Activated CD4-positive, alpha-beta T cell treated with anti-CD3 and anti-CD28 coated beads, Interleukin-2, amount 10 ng/mL, durations not matched to agents 7 days and 5 days (primary cell): ENCODE measurements at places on chromosomes 7 and 10. TPM values are rescaled to one million over a fixed set of nuclear protein-coding genes. Genes with fewer than 3 reads are reported as not detected.

The COL1A2 gene
- total RNA-seq = 0.15 TPM

DNA sequence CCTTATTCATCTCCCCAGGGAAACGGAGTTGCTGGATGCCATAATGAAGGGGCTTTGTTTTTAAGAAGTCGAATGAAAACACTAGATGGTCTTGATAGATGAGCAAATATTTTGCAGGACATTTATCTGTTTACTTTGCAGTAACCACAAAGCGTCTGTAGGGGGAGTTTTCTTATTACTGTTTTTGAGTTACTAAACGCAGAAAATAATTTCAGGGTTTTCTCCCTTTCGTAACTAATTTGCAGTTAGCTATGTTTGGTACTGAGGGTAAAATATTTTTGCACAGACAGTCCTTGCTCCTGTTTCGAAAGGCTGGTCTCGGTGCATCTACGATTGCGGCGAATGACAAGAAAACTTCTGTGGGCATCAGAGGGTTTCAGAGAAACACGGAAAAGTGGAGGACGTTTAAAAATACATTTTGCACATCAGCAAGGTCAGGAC, 505.6 kb upstream of the MKI67 start:
- H3K4me1 ChIP-seq = no peaks in the 10 kb centered on the region
- peaks cover 5% of the 10 kb centered on the region for H3K27me3 ChIP-seq
- no peak overlapping the region for H3K4me3 ChIP-seq
- H3K36me3 ChIP-seq = no peaks in the 10 kb centered on the region

GRCh38 chr10:2700626-2701305, 366.6 kb upstream of the PFKP start:
- no peaks in the 10 kb centered on the region for H3K27me3 ChIP-seq
- no peaks in the 10 kb centered on the region for H3K4me1 ChIP-seq
- H3K36me3 ChIP-seq = no peaks in the 10 kb centered on the region
- DNase-seq = no peak
- no peak overlapping the region for H3K4me3 ChIP-seq
- H3K27ac ChIP-seq = no peak overlapping the region

- no peak for DNase-seq
- no peak overlapping the region for H3K27ac ChIP-seq
- no peaks in the 10 kb centered on the region for H3K4me1 ChIP-seq
- H3K27me3 ChIP-seq = peaks cover 37% of the 10 kb centered on the region
- H3K4me3 ChIP-seq = no peak overlapping the region
These were observed 2.5 kb downstream of the VSTM2A start for GRCh38 chr7:54544527-54545240.

- no peak for DNase-seq
- H3K4me1 ChIP-seq = peaks cover 16% of the 10 kb centered on the region
- no peak overlapping the region for H3K4me3 ChIP-seq
- H3K27me3 ChIP-seq = peaks cover 37% of the 10 kb centered on the region
- no peaks in the 10 kb centered on the region for H3K36me3 ChIP-seq
These were observed 19.3 kb downstream of the TCAF1 start for GRCh38 chr7:143882604-143883078.

The KNDC1 gene
- total RNA-seq = 0.08 TPM

The ITPRID1 gene
- not detected for total RNA-seq

GRCh38 chr7:87091487-87092066, 32.1 kb upstream of the ELAPOR2 start:
- peaks cover 10% of the 10 kb centered on the region for H3K27me3 ChIP-seq
- H3K4me1 ChIP-seq = no peaks in the 10 kb centered on the region
- no peak for DNase-seq
